ENCODE measurements at places on chromosomes 2 and 18.

- DNase-seq = no peak
These were observed 39.6 kb upstream of the PDK1 start for GRCh38 chr2:172516299-172516698.

DNA sequence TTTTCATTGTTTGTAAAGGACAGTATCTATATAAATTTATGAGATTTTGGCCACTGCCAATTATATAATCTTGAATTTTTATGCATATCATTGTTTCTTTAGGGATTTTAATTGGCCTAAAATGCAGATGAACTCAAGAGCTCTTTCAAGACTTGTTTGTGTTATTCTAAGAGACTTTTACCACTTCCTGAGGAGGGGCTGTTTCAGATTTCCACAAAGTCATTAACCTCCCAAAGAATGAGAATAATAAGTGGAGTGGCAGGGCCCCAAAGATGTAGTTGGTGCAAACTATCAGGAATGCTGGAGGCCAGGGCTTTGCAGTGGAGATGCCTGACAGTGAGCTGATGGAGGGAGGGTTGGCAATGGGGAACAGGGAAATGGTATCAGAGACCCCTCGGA lies 15.5 kb upstream of the ACVR1 start:
- DNase-seq = no peak

DNA sequence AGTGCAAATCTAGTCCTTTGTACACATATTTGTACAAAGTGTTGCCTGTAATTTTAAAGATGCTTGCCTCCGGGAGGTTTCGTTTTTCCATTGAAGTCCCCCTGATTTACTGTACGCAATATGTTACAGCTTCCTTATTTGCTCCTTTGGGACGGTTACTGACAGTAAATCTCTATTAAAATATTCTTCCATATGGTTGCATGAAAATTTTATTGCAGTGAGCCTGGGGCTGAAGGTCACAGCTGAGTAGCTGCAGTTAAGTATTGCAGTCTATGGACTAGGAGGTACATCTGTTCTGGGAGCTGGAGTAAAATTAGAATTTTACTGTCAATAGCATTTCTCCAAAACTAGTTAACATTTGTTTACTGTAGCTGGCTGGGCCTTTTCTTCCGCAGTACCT lies 119.2 kb downstream of the ETAA1 start:
- no peak for DNase-seq

DNA sequence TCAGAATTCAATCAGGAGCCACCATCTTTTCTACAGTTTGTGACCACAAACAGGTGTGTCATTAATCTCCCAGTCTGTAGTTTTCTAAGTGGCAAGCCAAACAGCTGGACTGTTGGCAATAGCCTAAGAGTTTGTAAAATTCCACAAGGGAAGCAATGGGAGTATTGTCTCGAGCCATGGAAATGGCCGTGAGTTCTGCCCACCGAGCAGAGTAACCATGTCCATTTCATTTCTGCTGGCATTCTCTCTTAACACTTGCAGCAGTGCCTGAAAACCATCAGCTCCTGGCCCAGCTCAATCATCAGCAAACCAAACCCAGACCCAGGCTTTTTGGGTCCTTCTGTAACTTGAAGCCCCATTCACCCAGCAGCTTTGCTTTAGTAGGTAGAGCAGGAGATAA lies 387.8 kb upstream of the CDH7 start:
- no peak for DNase-seq

- DNase-seq = no peak
These were observed 134.7 kb downstream of the ASXL3 start for GRCh38 chr18:33712719-33713118.
